Stimulated activated CD4-positive, alpha-beta T cell treated with anti-CD3 and anti-CD28 coated beads, Interleukin-2, amount 100 ng/mL, for 48 hours (primary cell): ENCODE measurements at places on chromosomes 1 and 21.

- no peak for DNase-seq
Measured at GRCh38 chr1:62588000-62588399, 9.3 kb upstream of the ANGPTL3 start.

DNA sequence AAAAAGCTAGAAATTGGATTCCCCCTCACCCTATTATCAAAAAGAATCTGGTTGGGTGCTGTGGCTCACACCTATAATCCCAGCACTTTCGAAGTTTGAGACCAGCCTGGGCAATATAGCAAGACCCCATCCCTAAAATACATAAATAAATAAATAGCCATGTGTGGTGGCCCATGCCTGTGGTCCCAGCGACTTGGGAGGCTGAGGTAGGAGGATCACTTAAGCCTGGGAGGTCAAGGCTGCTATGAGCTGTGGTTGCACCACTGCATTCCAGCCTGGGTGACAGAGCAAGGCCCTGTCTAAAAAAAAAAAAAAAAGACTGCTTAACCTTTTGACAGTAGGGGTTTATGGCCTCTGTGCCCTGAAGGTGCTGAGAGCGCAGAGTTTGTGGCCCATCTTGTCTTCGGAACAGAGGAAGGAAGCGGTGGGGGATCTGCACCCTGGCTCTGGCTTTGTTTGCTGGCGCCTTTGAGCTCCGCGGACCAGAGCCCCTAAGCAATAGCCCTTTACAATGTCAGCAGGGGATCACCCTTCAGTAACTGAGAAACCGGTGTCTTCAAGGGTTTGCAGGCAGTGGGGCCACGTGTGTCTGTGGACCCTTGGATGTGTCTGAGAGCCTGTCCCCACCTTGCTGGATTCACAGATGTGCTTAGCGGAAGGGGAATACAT is 22.1 kb downstream of the SLC2A7 start:
- no peak for DNase-seq

DNA sequence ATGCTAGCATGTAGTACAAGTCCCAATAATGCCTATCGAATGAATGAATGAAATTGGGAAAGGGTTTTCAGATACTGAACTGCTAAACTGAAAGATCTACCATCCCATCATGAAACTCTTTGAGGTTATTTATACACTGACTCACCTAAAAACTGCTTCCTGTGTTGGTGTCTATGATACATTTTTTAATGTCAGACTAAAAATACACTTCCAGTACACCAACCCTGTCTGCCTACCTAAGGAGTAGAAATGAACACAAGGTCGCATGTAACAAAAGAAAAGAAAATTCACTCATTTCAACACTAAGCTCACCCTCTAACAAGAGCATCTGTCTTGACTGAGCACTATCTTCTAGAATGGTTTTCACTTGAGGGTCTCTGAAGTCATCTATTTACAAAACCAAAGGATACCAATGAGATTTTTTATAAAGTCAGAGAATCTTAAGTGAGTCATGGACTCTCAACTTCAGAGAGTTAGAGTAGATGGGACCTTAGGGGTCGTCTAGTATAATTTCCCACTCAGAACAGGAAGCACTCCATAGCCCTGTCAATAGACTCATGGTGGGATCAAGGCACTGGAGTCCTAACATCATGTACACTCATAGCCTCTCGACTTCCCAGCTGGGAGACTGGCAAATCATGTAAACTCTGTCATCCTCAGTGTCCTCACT is 53.4 kb downstream of the WLS start:
- DNase-seq = no peak

DNA sequence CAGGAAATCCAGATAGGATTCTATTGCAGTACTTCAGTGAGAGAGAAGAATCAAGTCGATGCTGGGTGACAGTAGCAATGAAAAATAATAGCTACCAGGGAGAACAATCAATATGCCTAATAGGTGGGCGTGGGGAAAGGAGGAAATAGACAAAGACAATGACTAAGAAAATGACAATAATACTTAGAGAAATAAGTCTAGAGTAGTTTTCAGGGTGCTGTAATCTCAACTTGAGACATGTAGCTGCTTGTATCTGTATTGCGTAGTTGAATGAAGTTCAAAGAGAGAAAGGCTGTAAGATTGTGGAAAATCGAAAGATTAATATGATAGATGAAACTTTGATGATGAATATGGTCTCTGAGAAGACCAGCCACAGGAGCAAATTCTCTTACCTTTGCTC is 2.6 kb downstream of the STXBP3 start:
- no peak for DNase-seq

- no peak for DNase-seq
Measured at GRCh38 chr1:97145321-97145956, 423.9 kb downstream of the PTBP2 start.

- DNase-seq = no peak
Measured at GRCh38 chr1:34199927-34200326, 23.2 kb downstream of the C1orf94 start.

- no peak for DNase-seq
Measured at GRCh38 chr1:231420299-231420958, 1.7 kb downstream of the EGLN1 start.

DNA sequence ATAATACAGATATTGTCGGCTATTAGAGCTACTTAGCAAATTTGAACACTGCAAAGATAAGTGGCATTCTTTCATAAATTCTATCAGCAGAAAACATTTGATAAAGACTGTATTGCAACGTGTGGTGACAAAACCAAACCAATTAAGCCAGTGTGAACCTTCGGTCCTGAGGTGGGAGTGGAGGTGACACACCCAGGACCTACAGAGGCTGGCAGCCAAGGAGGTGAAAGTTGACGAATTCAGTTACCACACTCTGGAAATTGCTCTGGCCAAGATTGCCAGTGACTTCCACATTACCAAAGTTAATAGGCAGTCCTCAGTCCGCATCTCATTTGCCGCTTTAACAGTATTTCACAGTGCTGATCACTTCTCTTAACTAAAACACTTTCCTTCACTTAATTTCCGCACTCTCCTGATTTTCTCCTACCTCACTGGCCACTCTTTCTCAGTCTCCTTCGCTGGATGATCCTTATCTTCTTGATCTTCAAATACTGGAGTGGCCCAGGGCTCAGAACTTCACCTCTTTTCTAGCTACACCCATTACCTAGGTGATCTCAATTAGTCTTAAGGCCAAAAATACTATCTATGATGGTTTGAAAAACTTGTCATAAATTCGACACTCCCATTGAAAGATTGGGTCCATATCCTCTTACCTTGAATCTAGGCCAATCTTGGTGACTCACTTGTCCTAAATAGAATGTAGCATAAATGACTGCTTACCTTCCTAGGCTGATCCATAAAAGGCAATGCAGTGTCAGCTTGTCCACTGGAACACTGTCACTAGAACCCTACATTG is 5.1 kb upstream of the CDC42BPA start:
- DNase-seq = no peak

DNA sequence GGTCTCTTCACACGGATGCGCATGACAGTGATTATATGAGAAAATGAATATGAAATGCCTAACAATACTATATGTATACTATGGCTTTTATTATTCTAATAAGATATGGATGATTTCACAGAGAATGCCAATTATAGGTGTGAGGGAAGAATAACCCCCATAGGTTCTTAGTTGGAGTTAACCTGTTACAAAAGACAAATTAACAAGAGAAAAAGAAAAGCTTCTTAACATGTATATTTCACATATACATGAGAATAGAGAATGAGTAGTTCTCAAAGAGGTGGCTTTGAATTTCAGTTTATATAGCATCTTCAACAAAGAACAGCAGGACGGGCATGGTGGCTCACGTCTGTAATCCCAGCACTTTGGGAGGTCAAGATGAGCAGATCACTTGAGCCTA is 24.0 kb upstream of the DMRTB1 start:
- DNase-seq = no peak

DNA sequence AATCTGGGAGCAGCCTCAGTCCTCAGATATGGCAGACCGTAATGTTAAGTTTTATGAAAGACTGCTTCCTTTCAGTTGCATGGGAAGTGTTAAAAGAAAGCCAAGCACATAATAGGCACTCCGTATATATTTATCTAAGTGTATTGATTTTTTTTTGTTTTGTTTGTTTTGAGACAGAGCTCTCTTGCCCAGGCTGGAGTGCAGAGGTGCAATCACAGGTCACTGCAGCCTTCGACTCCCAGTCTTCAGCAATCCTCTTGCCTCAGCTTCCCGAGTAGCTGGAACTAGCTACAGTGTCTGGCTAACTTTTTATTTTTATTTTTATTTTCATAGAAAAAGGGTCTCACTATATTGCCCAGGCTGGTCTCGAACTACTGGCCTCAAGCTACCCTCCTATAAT is 341.8 kb downstream of the USH2A start:
- no peak for DNase-seq

DNA sequence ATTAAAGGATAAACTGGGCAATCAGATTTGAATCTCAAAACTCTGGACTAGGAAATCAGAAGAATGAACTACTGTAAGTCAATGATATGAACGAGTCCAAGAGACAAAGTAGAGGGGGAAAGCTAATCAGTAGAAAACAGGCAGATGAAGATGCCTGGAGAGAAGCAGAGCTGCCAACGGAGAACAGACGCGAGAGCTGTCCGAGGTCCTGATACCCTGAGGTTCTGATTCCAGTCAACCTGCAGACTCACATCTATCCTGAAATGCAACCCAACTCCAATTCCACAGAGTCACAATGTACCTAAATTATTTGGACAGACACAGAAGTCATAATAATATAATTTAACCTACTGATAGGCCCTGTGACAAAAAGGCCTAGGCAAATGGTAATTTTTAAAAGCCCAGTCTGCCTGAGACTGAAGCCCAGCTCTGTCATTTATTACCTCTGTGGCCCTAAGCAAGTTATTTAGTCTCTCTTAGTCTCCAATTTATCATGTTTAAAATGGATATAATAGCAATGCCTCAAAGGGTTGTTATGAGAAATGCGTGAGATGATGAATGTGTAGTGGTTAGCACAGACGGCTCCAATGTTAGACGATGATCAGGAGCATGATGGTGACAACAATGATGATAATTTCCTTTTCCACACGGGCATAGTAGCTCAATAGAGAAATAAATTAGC is 33.4 kb downstream of the RGS7 start:
- DNase-seq = peak; percentile 2

DNA sequence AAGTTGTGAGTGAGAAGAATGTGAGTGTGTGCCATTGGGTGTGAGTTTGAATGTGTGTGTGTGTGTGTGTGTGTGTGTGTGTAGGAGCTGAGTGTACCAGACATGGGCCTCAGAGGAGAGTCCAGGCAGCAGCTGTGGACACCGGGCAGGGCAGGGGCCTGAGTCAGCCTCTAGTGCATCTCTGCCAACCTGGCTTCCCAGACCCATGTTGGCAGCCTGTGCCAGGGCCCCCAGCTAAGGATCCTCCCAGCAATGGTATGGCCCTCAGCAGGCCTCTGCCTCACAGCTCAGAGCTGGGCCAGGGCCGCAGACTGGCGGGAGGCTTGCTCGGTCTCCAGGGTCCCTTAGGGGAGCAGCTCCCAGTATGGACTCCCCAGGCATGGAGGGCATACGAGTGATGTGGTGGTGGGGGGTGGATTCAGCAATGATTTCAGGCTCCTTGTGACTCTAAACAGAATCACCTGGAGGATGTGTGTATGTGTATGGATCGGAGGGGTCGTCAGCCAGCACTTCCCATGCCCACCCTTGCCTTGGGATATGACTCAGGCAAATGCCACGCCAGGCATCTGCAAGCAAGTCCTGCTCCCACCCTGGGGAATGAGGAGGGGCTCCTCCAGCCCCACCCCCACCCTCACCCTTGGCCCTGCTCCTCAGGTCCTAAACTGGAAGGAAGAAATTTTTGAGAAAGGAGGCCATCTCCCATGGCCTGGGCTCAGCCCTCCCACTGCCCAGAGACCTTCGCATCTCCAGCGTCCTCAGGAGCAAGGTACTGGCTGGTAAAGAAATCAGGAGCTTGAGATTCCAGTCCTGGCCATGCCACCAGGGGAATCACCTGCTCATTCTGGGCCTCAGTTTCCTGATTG is 1.8 kb upstream of the FOXO6 start:
- DNase-seq = no peak

DNA sequence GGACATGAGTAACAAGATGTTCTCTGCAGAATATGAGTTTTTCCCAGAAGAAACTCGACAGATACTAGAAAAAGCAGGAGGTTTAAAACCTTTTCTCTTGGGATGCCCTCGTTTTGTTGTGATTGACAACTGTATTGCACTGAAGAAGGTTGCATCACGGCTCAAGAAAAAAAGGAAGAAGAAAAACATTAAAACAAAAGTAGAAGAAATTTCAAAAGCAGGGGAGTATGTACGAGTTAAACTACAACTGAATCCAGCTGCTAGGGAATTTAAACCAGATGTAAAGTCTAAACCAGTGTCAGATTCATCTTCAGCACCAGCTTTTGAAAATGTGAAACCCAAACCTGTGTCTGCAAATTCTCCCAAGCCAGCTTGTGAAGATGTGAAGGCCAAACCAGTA is 92.5 kb downstream of the TTC3 start:
- DNase-seq = no peak

DNA sequence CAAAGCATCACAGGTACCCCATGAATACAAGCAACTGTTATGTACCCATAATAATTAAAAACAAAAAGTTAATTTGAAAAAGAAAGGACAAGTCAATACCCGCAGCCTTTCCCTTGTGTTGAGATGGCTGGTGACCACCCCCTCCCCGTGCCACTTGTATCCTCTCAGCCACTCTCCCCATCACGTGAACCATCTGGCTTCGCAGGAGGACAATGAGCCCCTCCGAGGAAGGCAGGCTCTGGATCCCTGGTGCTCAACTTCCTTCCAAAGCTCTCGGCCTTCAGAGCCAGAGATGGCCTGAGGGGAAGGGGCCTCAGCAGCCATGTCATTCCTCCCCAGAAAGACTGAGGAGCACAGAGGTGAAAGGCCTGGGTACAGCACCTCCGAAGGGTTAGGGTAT is 120.4 kb upstream of the RAB4A start:
- no peak for DNase-seq

DNA sequence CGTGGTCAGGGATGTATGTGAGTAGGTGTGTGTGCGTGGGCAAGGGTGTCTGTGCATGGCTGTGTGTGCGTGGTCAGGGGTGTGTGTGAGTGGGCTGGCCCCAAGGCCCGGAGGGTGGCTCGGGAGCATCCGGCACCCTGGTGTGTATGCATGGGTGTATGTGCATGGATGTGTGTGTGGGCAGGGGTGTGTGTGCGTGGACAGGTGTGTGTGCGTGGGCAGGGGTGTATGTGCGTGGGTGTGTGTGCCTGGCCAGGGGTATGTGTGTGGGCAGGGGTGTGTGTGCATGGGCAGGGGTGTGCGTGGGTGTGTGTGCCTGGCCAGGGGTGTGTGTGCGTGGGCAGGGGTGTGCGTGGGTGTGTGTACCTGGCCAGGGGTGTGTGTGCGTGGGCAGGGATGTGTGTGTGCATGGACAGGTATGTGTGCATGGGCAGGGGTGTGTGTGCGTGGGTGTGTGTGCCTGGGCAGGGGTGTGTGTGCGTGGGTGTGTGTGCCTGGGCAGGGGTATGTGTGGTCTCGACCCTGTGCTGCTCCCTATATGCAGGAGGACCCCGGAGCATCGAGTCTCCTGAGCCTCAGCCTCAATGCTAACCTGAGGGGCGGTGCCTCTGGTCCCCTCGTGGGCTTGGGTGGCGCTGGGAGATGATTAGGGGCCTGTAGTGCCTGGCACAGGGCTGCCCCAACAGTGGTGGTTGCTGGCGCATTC is 16.3 kb downstream of the ARHGEF16 start:
- DNase-seq = no peak
